ENCODE measurements at places on chromosomes 12 and 14. TPM values are rescaled to one million over a fixed set of nuclear protein-coding genes. Genes with fewer than 3 reads are reported as not detected.
A peak's percentile ranks its signal among the peaks of the same experiment; 100 is the strongest.

GRCh38 chr14:104138718-104139459 is 502 bp downstream of the KIF26A start:
- DNase-seq, result no peak

GRCh38 chr14:60945984-60946383 is 34.9 kb downstream of the TRMT5 start:
- DNase-seq, result no peak

GRCh38 chr14:67879026-67879425 is 59.4 kb downstream of the RAD51B start:
- DNase-seq, result no peak

DNA sequence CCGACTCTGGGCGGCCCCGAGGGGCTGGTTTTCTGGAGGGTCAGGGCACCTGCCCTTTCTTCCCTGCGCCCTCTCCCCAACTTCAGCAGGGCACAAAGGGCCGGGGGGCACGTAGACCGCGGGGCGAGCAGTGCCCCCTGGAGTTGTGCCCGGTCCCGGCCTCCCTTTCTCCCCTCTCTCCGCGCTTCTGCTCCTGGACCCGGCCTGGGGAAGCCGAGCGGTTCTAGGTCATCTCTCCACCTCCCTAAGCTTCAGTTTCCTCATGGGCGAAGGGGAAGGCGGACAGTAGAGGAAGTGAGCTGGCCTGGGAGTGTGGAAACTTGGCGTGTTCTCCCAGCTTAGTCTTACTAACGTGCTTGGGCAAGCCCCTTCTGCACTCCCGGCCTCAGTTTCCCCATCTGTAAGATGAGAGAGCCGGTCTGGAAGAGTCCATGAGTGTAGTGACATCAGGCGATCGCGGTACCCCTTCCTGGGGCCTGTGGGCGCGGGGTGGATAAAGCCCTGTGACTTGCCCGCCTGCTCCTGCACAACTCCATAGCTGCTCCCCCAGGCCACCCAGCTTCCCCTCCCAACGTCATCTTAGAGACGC is 158.6 kb upstream of the PARP11 start:
- peak; percentile 29 for DNase-seq

- DNase-seq, result no peak
These were observed 18.9 kb upstream of the MAP3K9 start for GRCh38 chr14:70828188-70828587.

- DNase-seq, result no peak
These were observed 781.4 kb upstream of the TMEM132C start for GRCh38 chr12:127485528-127485927.

DNA sequence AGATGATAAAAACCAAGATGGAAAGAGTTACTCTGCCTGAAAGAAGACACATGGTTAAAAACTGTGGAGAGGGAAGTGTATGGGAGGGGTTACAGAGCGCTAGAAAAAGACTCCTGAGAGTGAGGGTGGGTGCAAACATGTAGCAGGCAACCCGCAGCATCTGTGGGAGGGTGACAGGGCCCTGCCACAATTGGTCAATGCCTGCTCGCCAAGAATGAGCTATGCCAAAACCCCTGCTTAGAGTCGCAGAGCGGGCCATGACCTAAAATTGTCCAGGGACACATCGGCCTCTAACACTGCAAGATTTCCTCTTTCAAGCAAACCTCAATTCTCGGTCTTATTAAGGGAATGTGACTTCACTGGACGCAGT is 700 bp downstream of the PRKAG1 start:
- DNase-seq, result no peak

Gene RD3L
- total RNA-seq, result not detected

Gene NCKAP5L
- 4.1 TPM for total RNA-seq

Measured in colonic mucosa (tissue), 4 donors.